ENCODE measurements at places on chromosomes 3 and 15.
A peak's percentile ranks its signal among the peaks of the same experiment; 100 is the strongest.

GRCh38 chr15:70604666-70605315 is 158.6 kb downstream of the UACA start:
- DNase-seq: no peak

DNA sequence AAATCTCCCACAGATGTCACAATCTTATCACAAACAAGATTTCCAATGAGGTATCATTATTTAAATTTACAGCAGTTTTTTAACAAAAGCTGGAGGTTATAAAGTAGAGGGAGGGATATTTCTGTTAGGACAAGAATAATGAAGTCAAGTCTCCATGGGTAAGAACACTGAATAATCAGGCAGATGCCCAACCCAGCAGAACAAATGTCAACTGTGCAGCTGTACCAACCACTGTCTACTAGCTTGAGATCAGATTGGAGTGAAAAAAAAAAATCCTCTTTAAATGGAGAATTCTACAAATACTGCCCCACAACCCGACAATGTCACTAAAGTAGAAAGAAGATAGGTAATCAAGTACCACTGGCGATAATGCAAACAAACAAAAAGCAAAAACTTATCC is 30.3 kb downstream of the DHX36 start:
- no peak for DNase-seq

DNA sequence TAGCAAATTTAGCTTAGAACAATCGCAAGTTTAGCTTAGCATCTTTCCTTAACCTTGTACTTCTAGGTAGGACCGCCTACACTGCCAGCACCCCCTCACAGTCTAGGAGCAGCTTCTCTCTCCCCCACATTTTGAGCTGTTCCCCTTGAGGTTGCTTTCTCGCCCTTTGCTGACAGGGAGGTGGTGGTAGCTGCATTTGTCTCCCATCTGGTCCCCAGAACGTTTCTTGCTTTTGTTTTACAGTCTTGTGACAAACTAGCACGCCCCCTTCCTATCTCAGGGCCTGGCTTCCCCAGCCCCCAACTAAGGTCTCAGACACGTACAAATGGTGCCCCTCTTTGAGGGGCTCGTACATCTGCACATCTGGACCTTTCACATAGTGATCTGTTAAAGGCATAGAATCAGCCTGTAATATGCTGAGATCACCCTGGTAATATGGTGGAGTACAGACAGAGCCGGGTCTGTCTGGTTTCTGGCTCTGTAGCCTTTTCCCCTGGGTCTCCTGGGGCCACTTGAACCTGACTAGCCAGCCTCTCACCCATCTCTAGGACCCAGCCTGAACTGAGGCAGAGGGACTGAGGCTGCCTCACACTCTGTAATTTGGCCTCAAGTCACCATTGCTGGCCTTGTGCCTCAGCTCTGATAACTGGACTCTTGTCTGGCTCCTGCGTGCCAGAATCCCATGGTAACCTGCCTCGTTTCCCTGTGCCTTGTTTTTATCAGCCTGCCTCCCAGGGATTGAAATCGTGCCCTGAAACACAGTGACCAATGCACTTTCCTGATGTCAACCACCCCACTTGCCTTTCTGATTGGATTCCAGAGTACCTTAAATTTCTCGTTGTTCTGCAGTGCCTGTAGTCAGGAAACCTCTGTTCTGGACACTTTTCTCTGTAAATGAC is 27.7 kb downstream of the CRTC3 start:
- DNase-seq: peak; percentile 56

- DNase-seq: no peak
Measured at GRCh38 chr3:145952536-145952935, 208.4 kb downstream of the PLOD2 start.

DNA sequence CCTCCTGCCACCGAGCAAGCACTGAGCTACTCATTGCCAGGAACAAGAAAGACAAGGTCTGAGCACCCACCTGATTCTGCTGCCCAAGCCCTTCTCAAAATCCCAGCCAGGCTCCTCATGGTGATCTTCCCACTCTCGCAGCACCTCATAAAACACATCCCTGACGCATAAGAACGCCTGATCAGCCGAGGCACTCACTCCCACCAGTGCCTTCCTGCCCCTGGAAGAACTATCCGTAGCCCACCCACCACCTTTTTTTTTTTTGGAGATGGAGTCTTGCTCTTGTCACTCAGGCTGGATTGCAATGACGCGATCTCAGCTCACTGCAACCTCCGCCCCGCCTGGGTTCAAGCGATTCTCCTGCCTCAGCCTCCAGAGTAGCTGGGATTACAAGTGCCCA is 3.9 kb downstream of the CDAN1 start:
- DNase-seq: no peak

GRCh38 chr15:67142092-67142766 is 76.8 kb downstream of the SMAD3 start:
- DNase-seq: no peak

GRCh38 chr3:149332771-149333170 is 665 bp downstream of the TM4SF18 start:
- no peak for DNase-seq

- no peak for DNase-seq
Measured at GRCh38 chr15:22874966-22875365, 36.5 kb downstream of the NIPA2 start.

DNA sequence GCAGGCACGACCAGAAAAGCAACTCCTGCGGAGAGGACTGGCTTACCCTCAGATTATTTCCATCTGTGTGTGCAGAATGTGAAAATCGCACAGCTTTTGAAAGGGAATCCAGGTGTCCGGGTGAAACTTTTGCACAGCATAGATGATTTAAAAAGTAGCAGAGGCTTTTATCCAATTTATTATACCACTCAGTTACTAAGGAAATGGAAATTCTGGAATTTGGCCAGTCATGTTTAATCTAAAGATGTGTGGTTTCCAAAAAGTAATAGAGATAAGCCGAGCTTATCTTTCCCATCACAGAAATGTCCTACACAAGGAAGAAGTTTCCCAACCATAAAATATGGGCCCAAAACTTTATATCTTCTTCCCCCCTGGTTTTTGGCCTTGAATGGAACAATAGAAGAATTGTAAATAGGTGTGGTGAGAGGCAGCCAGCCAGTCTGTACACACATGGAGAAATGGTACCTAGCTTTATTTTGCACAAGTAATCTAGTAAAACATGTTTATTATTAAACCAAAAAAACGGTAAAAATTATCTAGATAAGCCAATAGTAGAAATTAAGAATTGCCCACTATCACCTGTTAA is 19.3 kb upstream of the SLC24A5 start:
- DNase-seq: no peak

- DNase-seq: no peak
Measured at GRCh38 chr3:42656680-42657610, 3.4 kb downstream of the ZBTB47 start.

DNA sequence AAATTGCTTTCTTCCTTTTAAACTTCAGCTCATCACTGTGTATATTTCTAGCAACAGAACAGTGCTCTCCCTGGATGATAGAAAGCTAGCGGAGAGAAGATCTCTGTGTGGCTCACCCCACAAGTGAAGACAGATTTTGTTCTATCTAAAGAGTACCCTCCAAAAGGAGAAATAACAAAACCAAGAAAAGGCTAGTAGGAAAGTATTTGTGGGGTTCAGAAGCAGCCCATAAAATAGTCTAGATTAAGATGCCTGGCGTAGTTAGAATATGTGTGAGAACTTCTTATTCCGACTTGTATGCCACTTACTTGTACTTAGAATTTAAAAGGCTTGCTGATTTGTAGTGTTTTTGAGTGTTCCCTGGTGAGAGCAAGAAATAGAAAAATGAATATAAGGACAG is 214.9 kb upstream of the IL12A start:
- no peak for DNase-seq

GRCh38 chr15:33074212-33074611 is 120.3 kb downstream of the FMN1 start:
- DNase-seq: no peak

- no peak for DNase-seq
Measured at GRCh38 chr3:33115024-33115768, 1.4 kb downstream of the CRTAP start.

GRCh38 chr3:47522082-47522987 is 8.8 kb upstream of the ELP6 start:
- peak; percentile 90 for DNase-seq

DNA sequence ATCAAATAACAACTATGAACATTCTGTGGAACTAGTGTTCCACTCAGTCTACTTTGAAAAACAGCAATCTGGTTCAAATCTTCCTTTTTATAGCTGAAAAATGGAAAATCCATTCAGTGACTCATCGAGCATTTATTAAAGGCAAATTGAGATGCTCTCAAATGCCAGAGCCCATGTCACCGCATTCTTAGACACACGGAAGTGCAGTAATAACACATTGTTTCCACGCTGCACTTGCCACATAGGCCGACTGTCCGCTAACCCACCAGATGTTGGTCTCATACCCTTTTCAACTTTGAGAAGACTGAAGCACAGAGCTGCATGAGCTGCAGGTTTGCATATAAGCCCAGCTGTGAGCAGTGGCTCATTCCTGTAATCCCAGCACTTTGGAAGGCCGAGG is 95.9 kb downstream of the TMEM266 start:
- DNase-seq: peak; percentile 20

DNA sequence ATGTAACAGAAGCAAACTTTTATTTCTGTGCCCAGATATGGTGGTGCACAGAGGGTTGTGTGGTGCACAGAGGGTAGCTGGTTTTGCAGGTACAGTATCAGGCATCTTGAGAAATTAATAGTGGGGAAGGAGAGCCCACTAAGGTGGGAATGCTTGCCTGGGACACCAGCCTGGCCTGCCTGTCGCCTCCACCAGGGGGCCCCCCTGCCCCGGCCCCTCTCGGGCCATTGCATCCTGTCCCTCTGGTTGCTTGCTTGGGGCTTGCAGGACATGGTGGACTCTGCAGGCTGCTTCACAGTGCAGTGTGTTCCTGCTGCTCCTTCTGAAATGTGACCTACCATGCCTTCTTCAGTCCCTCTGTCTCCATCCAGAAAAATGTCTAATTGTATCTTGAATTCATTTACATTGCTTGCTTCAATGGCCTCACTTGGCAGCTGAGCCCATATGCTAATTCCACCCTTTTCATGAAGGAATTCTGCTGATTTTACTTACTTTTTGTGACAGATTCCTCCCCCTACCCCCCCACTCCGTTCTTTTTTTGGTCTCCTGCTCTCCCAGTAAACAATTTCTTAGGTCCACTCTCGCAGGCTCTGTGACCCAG is 73.6 kb downstream of the EEFSEC start:
- peak; percentile 43 for DNase-seq

DNA sequence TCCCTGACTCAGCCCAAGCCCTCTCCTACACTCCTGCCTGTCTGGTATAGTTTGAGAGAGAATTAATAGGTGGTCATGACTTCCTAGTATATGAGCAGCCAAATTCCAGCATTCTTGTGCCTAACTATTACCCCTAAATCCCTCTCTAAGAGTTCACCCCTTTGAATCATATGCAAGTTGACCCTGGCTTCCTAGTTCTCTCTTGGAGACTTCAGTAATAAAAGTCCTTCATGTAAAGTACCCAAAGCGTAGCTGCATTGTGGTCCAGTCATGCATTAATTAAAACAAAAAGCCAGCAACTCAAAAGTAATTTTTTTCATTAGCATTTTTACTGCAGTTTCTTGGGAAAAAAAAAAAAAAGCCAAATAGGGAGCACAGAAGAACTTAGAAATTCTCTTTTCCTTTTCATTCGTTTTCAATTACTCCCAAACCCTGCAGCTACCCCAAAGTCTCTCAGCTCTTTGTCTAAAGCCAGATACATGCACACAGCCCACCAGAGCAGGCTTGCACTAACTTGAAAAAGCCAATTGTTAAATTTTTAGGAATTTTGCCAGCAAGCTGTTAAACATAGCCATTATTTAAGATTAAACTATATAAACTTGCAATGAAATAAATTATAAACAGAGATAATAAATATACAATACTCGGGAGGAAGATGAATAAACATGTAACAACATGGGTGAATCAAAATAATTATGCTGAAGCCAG is 50.1 kb upstream of the STT3B start:
- no peak for DNase-seq

DNA sequence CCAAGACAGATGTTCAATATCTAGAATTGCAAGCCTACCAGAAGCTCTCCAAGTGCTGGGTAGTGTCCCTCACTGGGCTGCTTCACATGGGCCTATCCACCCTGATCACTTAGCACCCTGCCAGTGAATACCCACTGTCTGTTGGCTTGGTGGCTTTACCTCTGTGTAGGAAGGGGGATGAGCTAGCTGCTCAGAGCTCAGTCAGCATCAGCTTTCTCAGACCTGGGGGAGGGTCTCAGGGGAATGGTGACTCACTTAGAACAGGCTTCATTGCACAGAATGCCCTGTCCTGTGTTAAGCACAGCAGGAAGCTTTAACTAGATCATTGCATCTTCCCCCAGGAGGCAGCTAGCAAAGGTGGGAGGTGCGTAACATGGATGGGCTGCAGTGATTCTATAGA is 209.8 kb downstream of the PDCD6IP start:
- DNase-seq: no peak

GRCh38 chr3:49279376-49279775 is 2.3 kb upstream of the C3orf62 start:
- no peak for DNase-seq

DNA sequence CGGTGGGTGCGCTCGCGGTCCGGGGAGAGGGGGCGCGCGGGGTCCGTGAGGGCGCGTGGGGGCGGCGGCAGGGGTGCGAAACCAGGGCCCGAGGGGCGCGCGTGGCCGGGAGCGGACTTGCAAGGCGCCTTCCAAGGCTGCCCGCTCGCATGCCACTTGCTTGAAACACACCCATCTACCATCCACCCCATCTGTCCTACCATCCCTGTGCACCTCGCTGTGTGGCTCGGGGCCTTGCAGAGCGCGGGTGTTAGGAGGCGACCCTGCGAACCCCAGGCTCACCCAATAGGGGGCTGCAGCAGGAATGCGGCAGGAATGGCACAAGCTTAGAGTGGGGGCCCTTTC is 240 bp downstream of the CFAP100 start:
- DNase-seq: no peak

DNA sequence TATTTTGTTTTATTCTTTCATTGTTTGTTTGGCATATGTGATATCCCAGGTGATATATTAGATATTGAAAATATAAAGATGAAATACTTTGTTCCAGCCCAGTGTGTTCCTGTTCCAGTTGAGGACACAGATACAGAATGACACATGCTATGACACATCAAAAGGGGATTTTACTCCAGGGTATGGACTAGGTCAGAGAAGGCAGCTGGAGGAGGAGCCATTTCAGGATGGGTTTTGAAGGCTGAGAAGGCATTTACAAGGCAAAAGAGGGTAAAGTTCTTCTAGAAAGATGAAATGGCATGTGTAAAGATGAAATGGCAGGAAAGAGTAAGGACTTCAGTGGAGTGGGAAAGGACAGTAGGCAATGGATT is 163.8 kb downstream of the ZIC1 start:
- DNase-seq: no peak

DNA sequence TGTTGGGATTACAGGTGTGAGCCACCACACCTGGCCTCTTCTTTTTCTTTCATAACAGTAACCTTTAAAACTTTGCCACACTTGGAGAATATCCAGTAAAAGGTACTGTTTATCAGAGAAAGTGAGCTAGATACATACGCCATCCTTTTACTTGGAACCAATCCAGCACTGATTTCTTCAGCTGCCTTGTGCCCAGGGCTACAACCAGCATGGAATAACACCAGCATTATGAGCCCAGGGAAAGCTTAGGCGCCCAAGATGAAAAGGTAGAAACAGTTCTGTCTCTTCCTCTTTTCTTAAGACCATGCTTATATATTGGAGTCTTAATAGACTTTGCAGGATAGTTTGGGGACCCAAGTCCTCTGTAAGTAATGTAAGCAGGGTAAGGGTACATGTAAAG is 8.4 kb downstream of the SKIC8 start:
- DNase-seq: no peak

Data from activated CD8-positive, alpha-beta T cell treated with anti-CD3 and anti-CD28 coated beads for 36 hours (primary cell).